ENCODE measurements at places on chromosomes 4 and X.

- no peak for DNase-seq
Measured at GRCh38 chrX:129679901-129680300, 25.1 kb upstream of the APLN start.

DNA sequence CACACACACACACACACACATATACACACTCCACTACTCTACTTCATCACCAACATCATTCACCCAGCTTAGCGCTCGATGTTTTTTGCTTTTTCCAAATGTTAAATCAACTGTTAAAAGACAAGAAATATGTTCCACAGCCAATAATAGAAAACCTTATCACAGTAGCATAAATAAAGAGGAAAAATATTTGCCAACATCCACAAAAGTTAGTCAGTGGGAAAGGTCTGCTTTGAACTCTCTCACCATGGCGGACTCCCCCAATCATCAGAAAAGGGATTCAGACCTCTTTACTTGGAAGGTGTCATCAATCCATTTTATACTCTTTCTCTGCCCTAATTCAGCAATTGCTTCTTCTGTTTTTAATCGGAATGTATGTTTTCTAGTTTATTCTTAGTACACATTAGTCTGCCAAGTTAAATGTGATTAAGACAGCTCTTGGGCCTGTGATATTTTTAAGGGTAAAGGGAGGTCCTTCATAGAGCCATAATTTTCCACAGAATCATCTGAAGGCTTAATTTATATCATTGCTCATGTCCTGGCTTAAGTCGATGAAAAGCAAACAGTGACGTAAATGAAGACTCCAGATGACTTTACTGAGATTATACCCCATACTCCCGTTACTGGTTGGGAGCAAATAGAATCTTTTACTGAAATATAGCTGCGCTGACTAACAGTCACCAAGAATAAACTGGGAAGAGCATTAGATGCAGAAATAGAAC, 29.7 kb upstream of the LGI2 start:
- no peak for DNase-seq

DNA sequence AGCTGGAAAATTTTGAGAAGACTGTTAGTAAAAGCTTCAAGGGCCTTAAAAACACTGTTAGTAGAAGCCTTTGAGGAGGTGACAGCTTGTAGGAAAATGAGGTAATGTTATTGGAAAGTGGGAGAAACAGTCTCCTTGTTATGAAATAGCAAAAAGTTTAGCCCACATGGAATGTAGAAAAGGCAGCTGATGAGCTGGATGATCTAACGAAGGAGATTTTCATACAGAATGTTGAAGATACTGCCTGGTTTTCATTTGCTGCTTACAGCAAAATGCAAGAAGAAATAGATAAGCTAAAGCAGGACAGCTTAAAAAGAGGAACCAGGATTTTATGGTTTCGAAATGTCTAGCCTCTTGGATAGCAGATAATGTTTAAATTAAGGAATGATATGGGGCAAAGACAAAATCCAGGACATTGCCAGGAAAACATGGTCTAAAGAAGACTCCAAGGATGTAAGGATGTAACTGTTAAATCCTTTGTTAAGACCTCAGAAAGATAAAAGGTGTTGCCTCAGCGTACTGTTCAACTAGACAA, 10.2 kb upstream of the STBD1 start:
- no peak for DNase-seq

- DNase-seq, result no peak
Measured at GRCh38 chr4:52979821-52980590, 117.9 kb downstream of the RASL11B start.

- no peak for DNase-seq
Measured at GRCh38 chr4:78527555-78527954, 24.0 kb upstream of the ANXA3 start.
